Endothelial cell (in vitro differentiated cells): ENCODE measurements at places on chromosomes 2 and 18.
A peak's percentile ranks its signal among the peaks of the same experiment; 100 is the strongest.

- peaks cover 4% of the 10 kb centered on the region for H3K27me3 ChIP-seq
- no peak for DNase-seq
- H3K4me1 ChIP-seq, result peaks cover 32% of the 10 kb centered on the region
- no peak overlapping the region for H3K4me3 ChIP-seq
- H3K27ac ChIP-seq, result no peak overlapping the region
Measured at GRCh38 chr2:85188852-85189251, 55.7 kb downstream of the TCF7L1 start.

- DNase-seq, result no peak
- peaks cover 20% of the 10 kb centered on the region for H3K36me3 ChIP-seq
- no peak overlapping the region for H3K4me3 ChIP-seq
- no peak overlapping the region for H3K27ac ChIP-seq
Measured at GRCh38 chr2:237647176-237648015, 20.0 kb downstream of the LRRFIP1 start.

DNA sequence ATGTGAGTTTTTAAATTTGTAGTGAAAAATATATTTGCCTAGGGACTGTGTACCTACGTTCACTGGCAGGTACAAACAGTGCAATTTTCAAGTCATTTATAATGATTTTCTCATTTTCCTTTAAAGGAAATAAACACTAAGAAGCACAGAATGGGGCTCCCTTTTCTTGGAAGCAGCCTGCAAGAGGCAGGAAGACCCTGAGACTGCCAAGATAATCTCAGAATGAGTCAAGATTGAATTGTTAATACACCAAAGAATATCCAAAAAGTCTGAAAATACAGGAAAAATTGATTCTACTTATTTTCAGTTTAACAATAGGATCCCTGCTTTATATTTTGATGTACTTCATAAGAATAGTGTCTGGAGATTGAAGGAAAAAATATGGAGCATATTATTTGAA is 331.2 kb downstream of the CTNNA2 start:
- no peak overlapping the region for H3K27ac ChIP-seq
- H3K27me3 ChIP-seq, result no peaks in the 10 kb centered on the region
- H3K36me3 ChIP-seq, result no peaks in the 10 kb centered on the region

DNA sequence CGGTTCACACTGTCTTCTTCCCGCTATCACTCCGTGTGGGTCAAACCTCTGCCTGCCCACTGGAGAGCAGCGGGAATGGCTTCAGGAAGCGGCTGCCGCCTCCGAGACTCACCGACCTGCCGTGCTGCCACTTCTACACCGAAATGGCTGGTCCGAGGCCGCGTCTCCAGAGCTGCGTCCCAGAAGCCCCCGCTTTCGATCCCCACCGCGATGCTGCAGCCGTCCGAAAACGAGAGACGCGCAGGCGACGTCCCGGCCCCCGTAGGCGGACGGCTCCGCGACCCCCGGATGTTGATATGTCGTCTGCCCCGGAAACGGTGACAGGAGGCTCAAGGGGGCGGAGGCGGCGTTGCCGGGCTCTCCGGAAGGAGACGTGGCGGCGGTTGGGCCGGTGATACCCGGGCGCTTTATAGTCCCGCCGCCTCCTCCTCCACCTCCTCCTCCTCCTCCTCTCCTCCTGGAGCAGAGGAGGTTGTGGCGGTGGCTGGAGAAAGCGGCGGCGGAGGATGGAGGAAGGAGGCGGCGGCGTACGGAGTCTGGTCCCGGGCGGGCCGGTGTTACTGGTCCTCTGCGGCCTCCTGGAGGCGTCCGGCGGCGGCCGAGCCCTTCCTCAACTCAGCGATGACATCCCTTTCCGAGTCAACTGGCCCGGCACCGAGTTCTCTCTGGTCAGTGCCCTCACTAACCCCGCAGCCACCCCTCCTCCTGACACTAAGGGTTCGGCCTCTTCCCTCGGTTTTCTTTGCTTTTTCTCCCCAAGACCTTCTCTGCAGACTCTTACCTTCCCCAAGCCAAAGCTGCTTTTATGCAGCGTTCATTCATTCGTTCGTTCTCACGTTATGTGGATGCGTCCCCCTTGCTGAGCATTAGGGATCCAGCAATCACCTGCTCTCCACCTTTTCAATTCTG is at the start of the genes ASB3 and ERLEC1:
Gene ASB3, minus strand, starts transcription at position 249 of the 909 bp plus-strand sequence. CDS start 21,381 bp downstream, outside the sequence.
Gene ERLEC1, plus strand, starts transcription at position 340 of the 909 bp plus-strand sequence. Its CDS starts 167 bp downstream, at position 507.
- H3K4me1 ChIP-seq, result peaks cover 25% of the 10 kb centered on the region
- peak within 1 kb of the TSS; percentile 99 for H3K4me3 ChIP-seq
- peaks cover 13% of the 10 kb centered on the region for H3K27me3 ChIP-seq

GRCh38 chr2:189860161-189860560 is 75.9 kb downstream of the PMS1 start:
- no peak overlapping the region for H3K4me3 ChIP-seq
- peaks cover 8% of the 10 kb centered on the region for H3K4me1 ChIP-seq
- no peak overlapping the region for H3K27ac ChIP-seq
- no peak for DNase-seq

GRCh38 chr18:9835113-9835755 is 50.5 kb upstream of the TXNDC2 start:
- H3K27ac ChIP-seq, result no peak overlapping the region
- H3K36me3 ChIP-seq, result peaks cover 17% of the 10 kb centered on the region
- peaks cover 13% of the 10 kb centered on the region for H3K4me1 ChIP-seq
- H3K4me3 ChIP-seq, result no peak overlapping the region

GRCh38 chr2:128298286-128298685 is 20.4 kb downstream of the HS6ST1 start:
- peak overlapping the region; percentile 70 for H3K27ac ChIP-seq
- peaks cover 5% of the 10 kb centered on the region for H3K36me3 ChIP-seq
- peaks cover 15% of the 10 kb centered on the region for H3K27me3 ChIP-seq
- peaks cover 2% of the 10 kb centered on the region for H3K4me1 ChIP-seq
- no peak for DNase-seq

- no peak overlapping the region for H3K27ac ChIP-seq
- H3K4me1 ChIP-seq, result no peaks in the 10 kb centered on the region
- no peak overlapping the region for H3K4me3 ChIP-seq
- no peak for DNase-seq
- no peaks in the 10 kb centered on the region for H3K36me3 ChIP-seq
Measured at GRCh38 chr18:32509111-32509510, 38.4 kb upstream of the GAREM1 start.

GRCh38 chr2:63432373-63432772 is 155.9 kb downstream of the WDPCP start:
- peaks cover 2% of the 10 kb centered on the region for H3K27me3 ChIP-seq
- no peak overlapping the region for H3K4me3 ChIP-seq
- H3K4me1 ChIP-seq, result no peaks in the 10 kb centered on the region
- no peaks in the 10 kb centered on the region for H3K36me3 ChIP-seq
- no peak overlapping the region for H3K27ac ChIP-seq
- no peak for DNase-seq

GRCh38 chr2:84314901-84315330 is 144.2 kb downstream of the SUCLG1 start:
- no peak overlapping the region for H3K4me3 ChIP-seq
- H3K36me3 ChIP-seq, result no peaks in the 10 kb centered on the region
- no peaks in the 10 kb centered on the region for H3K27me3 ChIP-seq
- H3K27ac ChIP-seq, result no peak overlapping the region
- peak; percentile 94 for DNase-seq
- no peaks in the 10 kb centered on the region for H3K4me1 ChIP-seq

DNA sequence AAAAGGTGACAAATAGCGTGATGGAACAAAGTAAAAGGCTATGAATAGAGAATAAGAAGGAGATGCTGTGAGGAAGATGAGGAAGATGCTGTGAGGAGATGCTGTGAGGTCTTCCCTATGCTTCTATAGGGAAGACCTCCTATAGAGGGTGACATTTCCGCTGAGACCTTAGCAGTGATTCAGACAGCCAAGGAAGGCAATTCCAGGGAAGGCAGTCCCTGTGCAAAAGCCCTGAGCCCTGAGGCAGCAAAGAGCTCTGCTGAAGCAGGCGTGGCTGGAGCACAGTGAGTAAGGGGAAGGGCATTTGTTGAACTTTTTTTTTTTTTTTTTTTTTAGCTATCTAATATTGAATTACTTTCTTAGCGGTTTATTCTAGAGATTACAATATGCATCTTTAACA is 142.7 kb upstream of the FOSL2 start:
- DNase-seq, result no peak
- H3K4me3 ChIP-seq, result no peak overlapping the region
- H3K4me1 ChIP-seq, result peaks cover 13% of the 10 kb centered on the region
- H3K27me3 ChIP-seq, result peaks cover 2% of the 10 kb centered on the region
- no peaks in the 10 kb centered on the region for H3K36me3 ChIP-seq
